AG20443 (cell line): ENCODE measurements at places on chromosomes 11 and 22.

GRCh38 chr22:36776722-36777121, 803 bp upstream of the IFT27 start:
- no peak for DNase-seq

- no peak for DNase-seq
These were observed 23.9 kb downstream of the IGF2 start for GRCh38 chr11:2115308-2115707.

DNA sequence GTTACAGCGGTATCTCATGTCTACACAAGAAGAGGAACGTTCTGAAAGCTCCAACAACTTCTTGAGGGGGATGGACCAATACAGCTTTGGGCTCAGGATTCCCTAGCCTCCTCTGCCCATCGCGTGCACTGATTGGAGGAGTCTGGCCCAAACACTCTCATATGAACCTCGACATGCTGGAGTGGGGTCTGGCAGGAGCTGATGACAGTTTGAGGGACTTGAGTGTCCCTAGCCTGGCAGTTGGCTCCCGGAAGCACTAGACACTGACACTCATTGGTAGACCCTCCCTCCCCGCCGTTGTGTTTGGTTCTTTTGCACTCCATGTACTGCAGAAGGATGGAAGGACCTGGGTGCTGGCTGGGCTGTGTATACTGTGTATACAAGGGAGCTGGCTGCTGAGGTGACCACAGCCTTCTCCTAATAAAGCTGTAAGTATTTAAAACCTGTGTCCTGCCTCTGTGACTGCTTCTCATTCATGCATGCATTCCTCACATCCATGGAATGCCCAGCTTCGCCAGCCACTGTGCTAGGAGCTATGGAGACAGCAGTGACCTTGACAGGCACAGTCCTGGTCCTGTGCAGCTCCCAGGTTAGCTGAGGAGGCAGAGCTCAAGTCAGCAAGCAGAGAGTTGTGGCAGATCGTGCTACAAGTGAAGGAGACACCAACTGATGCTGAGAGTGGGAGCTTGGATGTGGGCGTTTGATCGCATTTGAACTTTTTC, 27.9 kb downstream of the ADAMTS15 start:
- DNase-seq = peak; percentile 37

DNA sequence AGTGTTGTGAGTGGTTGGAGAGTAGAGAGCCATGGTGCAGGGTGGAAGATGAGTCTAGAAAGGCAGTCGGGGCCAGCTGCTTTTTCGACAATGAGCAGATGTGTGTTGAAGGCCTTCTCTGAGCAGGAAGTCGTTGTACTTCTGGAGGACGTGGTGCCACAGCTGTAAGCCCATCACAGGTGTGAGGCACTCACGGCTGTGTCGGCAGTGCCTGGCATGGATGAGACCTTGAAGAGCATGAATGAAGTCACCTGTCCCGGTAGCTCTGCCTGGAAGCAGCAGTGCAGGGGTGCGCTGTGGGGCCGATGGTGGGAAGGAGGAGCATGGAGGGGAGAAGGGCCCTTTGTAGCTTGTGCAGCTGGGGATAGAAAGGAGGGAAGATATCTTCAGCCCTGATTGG, 165.2 kb downstream of the PKNOX2 start:
- DNase-seq = no peak

DNA sequence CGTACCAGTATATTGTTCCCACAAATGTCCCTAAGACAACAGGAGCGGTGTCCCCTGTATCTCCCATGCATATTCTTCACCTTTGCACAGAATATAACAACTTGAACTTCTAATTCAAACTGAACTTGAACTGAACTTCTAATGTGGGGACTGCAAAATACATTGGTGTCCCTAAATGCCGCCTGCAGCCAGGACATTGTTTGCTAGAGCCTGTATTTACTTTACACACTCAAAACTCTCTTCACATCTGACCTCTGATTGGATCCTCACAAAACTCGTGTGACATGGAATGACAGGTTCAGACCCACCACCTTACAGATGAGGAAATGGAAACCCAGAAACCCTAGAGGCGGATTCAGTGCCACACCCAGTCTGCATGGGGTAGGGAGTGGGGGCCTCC, 6.4 kb downstream of the CPT1A start:
- no peak for DNase-seq

DNA sequence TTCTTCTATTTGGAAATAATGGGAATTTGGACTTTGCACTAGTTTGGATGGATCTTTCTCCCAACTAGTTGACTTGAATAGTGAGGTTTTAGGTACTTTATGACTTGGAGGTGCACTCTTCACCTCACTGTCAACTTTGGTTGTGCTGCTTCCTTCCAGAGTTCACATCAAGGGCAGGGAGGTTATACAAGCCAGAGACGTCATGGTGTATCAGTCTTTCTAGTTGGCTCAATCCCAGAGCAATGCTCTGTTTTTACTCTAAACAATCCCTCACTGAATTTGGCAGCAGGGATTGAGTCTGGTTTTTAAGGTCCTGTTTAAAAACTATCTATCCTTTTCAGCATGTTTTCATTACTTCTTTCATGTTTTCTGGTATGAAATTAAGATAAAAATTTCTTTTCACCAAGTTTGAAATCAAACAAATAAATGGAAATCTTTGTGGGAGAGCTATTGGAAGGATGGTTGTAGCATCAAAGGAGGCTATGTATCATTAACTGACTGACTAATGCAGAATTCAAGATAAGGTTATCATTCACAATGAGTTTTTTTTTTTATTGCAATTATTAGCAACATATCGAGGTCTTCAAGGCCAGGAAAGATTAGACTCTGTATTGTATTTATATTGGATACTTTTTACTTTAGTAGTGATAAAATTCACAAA, 28.0 kb upstream of the ZBED5 start:
- no peak for DNase-seq

DNA sequence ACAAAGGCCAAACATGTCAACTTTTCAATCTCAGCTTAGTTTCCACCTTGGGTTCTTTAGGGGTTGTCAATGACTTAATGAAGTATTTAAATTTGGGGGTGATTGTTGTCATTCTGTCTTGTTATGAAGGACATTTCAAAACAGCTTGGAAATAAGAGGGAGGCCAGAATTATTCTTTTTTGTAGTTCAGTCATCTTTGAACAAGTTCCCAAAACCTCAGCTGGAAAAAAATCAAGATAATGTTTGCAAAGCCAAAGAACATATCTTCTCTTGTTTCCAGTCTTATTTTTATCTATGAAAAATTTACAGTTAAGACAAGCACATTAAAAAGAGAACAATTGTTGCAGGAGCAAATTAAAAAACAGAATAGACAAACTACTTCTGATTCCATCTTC, 612.8 kb downstream of the INSC start:
- no peak for DNase-seq

DNA sequence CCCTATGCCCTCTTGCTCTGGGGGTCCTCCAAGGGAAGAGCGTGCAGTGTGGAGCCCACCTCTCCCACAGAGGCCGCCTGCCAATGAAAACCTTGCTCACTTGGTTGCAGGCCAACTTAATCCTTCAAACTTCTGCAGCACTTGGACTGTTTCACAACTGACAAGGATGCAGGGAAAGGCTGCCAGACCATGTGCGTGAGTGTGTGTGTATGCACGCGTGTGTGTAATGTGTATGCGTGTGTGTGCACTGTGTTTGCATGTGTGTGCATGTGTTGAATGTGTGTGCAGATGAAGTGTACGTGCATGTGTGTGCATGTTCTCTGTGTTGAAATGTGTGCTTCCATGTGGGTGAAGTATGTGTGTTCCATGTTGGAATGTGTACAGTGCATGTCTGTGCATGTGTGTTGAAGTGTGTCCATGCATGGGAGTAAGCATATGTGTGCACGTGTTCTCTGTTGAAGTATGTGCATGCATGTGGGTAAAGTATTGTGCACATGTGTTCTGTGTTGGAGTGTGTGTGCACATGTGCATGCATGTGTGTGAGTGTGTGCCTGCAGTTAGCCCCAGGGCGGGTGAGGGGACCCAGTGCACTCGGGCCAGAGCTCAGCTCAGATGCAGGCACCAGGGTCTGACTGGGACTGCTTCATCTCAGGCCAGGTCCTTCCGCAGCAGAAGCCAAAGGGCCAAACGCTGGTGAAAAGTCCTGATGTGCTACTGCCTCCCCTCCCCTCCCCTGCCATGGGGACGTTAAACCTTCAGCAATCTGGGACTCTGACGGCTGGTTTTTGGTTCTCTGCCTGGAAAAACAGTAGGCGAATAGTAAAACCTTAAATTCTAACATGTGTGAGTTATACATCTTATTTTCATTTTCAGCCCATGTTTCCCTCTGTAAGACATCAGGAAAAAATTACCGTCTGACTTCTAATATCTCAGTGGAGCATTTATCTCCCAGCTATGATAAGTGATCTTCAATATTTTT, 72.0 kb downstream of the FLI1 start:
- peak; percentile 34 for DNase-seq

DNA sequence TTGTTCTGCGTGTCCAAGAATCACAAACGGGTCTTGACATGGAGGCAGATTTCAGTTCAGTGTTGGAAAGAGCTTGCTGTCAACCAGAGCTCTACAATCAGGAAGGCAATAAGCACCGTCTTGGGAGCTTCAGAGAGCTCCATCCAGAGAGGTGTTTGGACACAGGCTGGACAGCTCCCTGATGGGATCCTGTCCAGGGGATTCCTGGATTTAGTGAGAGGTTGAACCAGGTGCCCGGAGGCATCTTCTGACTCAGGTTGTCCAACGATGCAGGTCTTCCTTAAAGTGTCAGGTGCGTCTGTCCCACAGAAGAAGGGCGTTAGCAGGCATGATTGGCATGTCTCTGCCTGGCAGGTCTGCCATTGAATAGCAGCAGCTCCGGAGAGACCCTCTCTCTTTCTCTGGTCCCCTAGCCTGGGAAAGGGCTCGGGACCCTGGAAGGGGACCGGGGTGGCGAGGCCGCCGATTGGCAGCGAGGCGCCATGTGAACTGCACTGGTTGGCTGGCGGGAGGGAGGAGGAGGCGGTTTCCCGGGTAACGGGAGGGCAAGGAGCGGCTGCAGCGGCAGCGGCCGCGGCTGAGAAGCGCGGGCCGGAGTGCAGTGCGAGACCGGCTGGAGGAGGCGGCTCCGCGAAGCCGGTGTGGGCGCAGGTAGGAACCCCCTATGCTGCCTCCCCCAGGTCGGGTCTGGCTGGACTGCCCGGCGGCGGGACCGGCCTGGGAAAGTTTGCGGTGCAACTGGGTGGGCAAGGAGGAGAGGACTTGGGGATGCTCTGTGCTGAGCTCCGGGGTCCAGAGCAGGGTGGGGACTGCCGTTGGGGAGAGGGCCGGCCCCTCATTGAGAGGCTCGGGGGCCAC, 104.1 kb upstream of the E2F8 start:
- DNase-seq = peak; percentile 94

- no peak for DNase-seq
These were observed 52.6 kb downstream of the ARHGAP42 start for GRCh38 chr11:100739666-100740065.
